ENCODE measurements at places on chromosomes 7 and 10.
A peak's percentile ranks its signal among the peaks of the same experiment; 100 is the strongest.

- DNase-seq: no peak
- peaks cover 8% of the 10 kb centered on the region for H3K4me1 ChIP-seq
- no peak overlapping the region for H3K4me3 ChIP-seq
- H3K27me3 ChIP-seq: peaks cover 10% of the 10 kb centered on the region
These were observed 1.7 kb downstream of the AEBP1 start for GRCh38 chr7:44105832-44106231.

GRCh38 chr10:71878327-71879034 lies 27.4 kb upstream of the PSAP start:
- H3K36me3 ChIP-seq: no peaks in the 10 kb centered on the region
- H3K4me1 ChIP-seq: peaks cover 10% of the 10 kb centered on the region
- H3K4me3 ChIP-seq: no peak overlapping the region
- no peaks in the 10 kb centered on the region for H3K27me3 ChIP-seq

- no peak overlapping the region for H3K4me3 ChIP-seq
- no peak for DNase-seq
- H3K36me3 ChIP-seq: no peaks in the 10 kb centered on the region
These were observed 33.9 kb upstream of the COBL start for GRCh38 chr7:51350546-51350896.

DNA sequence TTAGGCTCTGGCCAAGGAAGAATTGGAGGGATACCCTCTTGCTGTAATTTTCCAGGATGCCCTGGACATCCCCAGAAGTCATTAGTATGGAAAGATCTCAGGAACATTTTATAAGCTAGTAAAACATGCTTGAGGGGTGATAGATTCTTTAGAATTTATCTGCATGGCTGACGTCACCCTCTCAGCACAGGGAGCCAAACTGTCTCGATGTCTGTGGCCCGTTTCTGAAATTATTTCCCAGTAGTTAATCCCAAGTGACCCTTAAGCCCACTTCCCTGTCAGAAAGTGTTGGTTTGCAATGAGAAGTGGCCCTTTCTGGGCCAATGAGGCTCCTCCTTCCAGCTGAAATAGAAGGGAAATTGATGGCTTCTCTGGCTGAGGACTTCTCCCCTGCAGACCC lies 184.5 kb upstream of the BMPER start:
- peaks cover 20% of the 10 kb centered on the region for H3K4me1 ChIP-seq
- no peak overlapping the region for H3K4me3 ChIP-seq
- H3K27ac ChIP-seq: no peak overlapping the region
- no peaks in the 10 kb centered on the region for H3K36me3 ChIP-seq
- no peaks in the 10 kb centered on the region for H3K27me3 ChIP-seq
- no peak for DNase-seq

DNA sequence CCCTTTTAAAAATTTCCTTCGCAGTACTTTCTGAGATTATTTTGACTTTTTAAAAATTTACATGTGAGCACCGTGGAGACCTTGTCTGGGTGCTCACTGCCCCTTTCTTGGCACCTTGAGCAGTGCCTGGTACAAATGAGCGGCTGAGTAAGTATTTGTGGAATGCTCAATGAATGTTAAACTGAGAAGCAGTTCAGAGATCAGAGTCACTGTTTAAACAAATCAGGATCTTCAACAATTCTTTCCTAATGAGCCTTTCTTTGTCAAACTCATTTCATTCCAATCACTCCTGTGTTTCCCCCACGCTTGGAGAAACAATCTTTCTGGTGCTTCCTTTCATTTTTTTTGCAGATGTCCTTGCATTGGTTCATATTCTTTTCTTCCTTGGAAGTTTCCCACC lies 611.3 kb upstream of the GALNT17 start:
- H3K4me1 ChIP-seq: no peaks in the 10 kb centered on the region
- DNase-seq: no peak
- no peaks in the 10 kb centered on the region for H3K36me3 ChIP-seq
- no peak overlapping the region for H3K4me3 ChIP-seq
- H3K27ac ChIP-seq: no peak overlapping the region

DNA sequence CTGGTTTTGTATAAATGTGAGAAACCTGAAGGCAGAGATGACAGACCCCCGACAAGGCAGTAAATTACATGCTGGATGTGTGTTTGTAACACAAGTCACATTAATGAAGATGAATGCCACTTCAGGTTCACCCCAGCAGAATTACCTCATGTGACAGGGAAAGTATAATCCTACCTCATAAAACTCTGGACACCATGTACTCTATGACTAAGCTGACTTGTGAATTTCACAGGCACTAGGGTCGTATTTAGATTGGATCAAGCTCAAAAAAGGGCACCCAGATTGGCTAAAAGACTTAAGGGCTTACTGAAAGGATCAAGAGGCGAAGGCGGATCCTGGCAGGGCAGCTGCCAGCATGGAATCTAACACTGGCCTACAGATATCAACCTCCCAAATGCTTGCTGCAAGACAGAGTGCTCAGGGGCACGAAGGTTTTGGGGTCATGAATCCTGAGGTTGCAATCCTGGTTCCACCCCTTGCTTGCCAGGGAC lies 161.4 kb downstream of the PIP4K2A start:
- H3K4me3 ChIP-seq: no peak overlapping the region
- H3K27me3 ChIP-seq: no peaks in the 10 kb centered on the region
- no peaks in the 10 kb centered on the region for H3K36me3 ChIP-seq
- peak; percentile 87 for DNase-seq

- no peak overlapping the region for H3K27ac ChIP-seq
- no peaks in the 10 kb centered on the region for H3K27me3 ChIP-seq
- no peaks in the 10 kb centered on the region for H3K36me3 ChIP-seq
- no peaks in the 10 kb centered on the region for H3K4me1 ChIP-seq
- DNase-seq: no peak
These were observed 868.0 kb downstream of the KCNMA1 start for GRCh38 chr10:76769582-76769981.

GRCh38 chr10:94069884-94070283 lies 76.2 kb downstream of the PLCE1 start:
- no peaks in the 10 kb centered on the region for H3K36me3 ChIP-seq
- no peaks in the 10 kb centered on the region for H3K4me1 ChIP-seq
- no peak overlapping the region for H3K27ac ChIP-seq
- no peak overlapping the region for H3K4me3 ChIP-seq

- H3K36me3 ChIP-seq: no peaks in the 10 kb centered on the region
- H3K4me3 ChIP-seq: no peak overlapping the region
- DNase-seq: no peak
- no peaks in the 10 kb centered on the region for H3K4me1 ChIP-seq
These were observed 27.5 kb downstream of the LMBR1 start for GRCh38 chr7:156865493-156865892.

DNA sequence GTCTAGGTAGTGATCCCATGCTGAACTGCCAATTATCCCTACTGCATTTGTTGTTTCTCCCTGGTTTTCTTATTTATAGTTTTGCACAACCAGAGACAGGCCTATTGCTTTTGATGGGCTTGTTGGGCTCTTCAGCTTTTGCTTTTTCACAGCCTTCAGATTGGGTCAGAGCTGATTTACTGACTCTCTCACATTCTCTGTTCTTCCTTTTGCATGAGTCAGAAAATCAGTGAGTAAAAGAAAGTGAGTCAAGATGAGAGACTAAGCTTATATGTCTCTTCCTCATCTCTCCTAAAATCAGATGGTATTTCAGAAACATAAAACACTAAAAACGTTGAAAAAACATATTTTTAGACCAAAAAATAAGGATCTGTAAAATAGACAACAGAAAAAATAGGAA lies 1135.4 kb downstream of the XPNPEP1 start:
- no peak for DNase-seq
- H3K4me1 ChIP-seq: no peaks in the 10 kb centered on the region
- no peaks in the 10 kb centered on the region for H3K27me3 ChIP-seq
- H3K4me3 ChIP-seq: no peak overlapping the region
- H3K27ac ChIP-seq: no peak overlapping the region

DNA sequence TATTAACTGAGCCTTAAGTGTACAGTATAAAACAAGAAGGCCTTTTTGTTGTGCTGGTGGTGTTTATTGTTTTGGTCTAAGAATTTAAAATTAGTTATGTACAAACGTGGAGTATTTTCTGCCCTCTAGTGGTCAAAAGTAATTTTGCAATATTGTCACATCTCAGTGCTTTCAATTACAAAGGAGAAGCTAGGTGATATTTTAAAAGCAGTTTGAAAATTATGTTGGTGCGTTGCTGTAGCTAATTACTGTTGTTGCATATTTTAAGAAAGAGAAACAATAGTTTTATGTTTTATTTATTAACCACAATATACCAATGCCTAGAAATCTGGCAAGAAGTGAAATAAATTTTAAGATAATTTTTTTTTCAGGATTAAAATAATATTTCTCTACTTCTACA lies 11.4 kb downstream of the NPVF start:
- no peak overlapping the region for H3K4me3 ChIP-seq
- no peak for DNase-seq
- H3K4me1 ChIP-seq: no peaks in the 10 kb centered on the region
- no peaks in the 10 kb centered on the region for H3K36me3 ChIP-seq
- no peak overlapping the region for H3K27ac ChIP-seq

DNA sequence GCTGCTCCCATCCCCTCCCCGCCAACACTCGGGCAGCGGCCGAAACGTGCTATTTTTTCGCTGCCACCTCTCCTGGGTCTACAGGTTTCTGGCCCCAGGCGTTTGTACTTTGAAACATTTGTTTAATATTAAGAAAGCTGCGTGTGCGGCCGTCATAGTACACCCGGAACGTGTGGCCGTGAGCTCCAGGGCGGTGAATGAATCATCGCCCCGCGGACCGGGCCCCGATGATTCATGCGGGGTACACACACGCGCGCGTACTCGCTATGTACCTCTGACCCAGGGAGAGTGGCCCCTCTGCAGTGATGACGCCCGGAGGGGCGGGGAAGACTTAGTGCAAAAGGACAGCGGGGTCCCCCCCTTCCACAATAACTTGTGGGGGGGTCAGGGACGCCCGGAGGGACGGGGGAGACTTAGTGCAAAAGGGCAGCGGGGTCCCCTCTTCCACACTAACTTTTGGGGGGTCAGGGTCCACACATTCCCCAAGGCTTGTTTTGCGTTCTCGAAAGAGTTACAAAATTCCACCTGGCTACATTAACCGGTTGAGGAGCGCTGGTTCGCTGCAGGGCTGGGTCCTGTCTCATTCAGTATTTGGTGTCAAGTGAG lies 56.5 kb upstream of the PCGF5 start:
- H3K4me3 ChIP-seq: peak overlapping the region; percentile 83
- DNase-seq: peak; percentile 47
- peaks cover 13% of the 10 kb centered on the region for H3K4me1 ChIP-seq
- H3K27ac ChIP-seq: peak overlapping the region; percentile 85

- H3K4me1 ChIP-seq: no peaks in the 10 kb centered on the region
- H3K4me3 ChIP-seq: no peak overlapping the region
- DNase-seq: no peak
- H3K36me3 ChIP-seq: no peaks in the 10 kb centered on the region
- H3K27ac ChIP-seq: no peak overlapping the region
These were observed 66.9 kb upstream of the ADAM12 start for GRCh38 chr10:126455036-126455765.

DNA sequence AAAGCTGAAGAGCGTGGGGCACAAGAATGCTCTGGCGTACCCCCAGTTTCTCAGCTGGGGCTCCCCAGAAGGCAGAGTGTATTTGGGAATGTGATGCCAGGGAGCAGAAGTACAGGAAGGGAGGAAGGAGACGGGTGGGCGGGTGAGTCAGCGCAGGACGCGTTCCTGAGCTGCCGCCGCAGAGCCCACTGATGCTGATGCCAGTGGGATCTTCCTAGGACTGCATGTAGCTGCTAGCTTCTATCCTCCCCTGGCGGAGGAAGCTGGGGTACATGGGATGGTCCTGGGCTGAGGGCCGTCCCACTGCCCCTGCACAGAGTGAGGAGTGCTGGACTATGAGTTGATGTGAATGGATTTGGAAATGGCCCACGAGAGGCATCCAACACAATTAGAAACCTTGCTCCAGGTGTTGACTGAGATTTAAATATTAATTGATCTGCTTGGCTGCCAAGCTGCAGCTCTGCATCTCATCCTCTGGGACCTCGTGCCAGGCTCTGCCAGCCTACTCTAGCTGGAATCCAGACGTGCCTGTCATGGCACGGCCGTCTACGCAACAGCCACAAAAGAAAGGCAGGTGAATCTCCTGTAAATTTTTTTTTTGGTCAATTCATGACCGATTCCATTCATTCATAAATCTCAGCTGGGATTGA lies 66.2 kb upstream of the RHEB start:
- H3K27ac ChIP-seq: no peak overlapping the region
- no peaks in the 10 kb centered on the region for H3K36me3 ChIP-seq
- H3K4me1 ChIP-seq: no peaks in the 10 kb centered on the region
- no peak overlapping the region for H3K4me3 ChIP-seq
- H3K27me3 ChIP-seq: no peaks in the 10 kb centered on the region

DNA sequence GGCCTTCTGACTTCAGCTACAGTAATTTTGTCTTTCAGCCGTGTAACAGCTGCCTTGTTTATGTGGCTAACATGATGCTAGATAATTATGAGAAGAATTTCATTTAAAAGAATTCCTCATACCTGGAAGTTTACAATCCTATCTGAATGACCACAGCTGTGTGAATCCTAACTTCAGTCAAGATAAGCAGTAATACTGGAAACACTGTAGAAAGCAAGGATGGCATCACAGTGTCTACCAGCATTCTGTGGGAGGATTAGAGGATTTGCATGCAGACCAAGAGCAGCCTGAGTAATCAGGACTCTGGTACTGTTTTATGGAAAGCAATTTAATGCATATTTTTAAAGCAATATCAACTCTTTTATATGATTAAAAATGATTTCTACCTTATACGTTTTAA lies 282.4 kb downstream of the EXOC4 start:
- H3K27ac ChIP-seq: no peak overlapping the region
- no peaks in the 10 kb centered on the region for H3K27me3 ChIP-seq
- no peak overlapping the region for H3K4me3 ChIP-seq

DNA sequence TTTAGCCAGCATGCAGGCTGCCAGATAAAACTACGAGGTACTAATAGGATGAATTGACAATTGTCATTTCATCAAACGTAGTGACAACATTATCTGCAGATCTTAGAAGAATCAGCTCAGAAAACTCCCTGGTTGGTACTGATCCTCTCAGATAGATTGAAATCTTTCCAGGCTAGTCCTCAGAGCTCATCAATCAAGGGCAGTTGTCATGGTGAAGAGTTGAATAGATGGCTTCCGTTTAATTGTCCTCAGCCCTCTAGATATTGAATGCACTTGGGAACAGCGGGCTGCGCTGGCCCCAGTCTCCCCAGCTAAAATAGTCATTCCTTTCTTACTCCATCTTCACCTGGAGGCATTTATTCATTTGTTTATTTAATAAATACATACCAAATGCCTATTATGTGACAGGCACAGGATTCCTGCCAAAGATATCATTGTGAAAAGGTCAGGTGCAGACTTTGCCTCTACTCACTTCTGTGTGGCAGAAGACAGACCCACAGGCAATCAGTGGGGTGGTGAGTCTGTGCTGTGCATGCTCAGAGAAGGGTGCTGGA lies 1081.6 kb downstream of the TYW1 start:
- no peaks in the 10 kb centered on the region for H3K36me3 ChIP-seq
- no peak overlapping the region for H3K27ac ChIP-seq
- no peaks in the 10 kb centered on the region for H3K27me3 ChIP-seq
- no peak for DNase-seq
- H3K4me3 ChIP-seq: no peak overlapping the region
- H3K4me1 ChIP-seq: no peaks in the 10 kb centered on the region

GRCh38 chr7:5139998-5140397 lies 50.0 kb upstream of the WIPI2 start:
- no peaks in the 10 kb centered on the region for H3K4me1 ChIP-seq
- no peak overlapping the region for H3K4me3 ChIP-seq

- no peak overlapping the region for H3K4me3 ChIP-seq
- no peak overlapping the region for H3K27ac ChIP-seq
- no peaks in the 10 kb centered on the region for H3K27me3 ChIP-seq
These were observed 224.6 kb upstream of the ZWINT start for GRCh38 chr10:56585447-56586171.

GRCh38 chr10:34444223-34445183 lies 370.6 kb downstream of the PARD3 start:
- no peaks in the 10 kb centered on the region for H3K36me3 ChIP-seq
- no peaks in the 10 kb centered on the region for H3K27me3 ChIP-seq
- no peak for DNase-seq
- H3K27ac ChIP-seq: no peak overlapping the region

Data from gastrocnemius medialis (tissue), 4 donors.